Neural crest cell (in vitro differentiated cells): ENCODE measurements at places on chromosomes 6 and 20.

- DNase-seq: no peak
Observed at GRCh38 chr6:101208152-101208551, 185.4 kb upstream of the GRIK2 start.

GRCh38 chr20:64063389-64064144 lies 569 bp downstream of the TCEA2 start:
- DNase-seq: no peak

DNA sequence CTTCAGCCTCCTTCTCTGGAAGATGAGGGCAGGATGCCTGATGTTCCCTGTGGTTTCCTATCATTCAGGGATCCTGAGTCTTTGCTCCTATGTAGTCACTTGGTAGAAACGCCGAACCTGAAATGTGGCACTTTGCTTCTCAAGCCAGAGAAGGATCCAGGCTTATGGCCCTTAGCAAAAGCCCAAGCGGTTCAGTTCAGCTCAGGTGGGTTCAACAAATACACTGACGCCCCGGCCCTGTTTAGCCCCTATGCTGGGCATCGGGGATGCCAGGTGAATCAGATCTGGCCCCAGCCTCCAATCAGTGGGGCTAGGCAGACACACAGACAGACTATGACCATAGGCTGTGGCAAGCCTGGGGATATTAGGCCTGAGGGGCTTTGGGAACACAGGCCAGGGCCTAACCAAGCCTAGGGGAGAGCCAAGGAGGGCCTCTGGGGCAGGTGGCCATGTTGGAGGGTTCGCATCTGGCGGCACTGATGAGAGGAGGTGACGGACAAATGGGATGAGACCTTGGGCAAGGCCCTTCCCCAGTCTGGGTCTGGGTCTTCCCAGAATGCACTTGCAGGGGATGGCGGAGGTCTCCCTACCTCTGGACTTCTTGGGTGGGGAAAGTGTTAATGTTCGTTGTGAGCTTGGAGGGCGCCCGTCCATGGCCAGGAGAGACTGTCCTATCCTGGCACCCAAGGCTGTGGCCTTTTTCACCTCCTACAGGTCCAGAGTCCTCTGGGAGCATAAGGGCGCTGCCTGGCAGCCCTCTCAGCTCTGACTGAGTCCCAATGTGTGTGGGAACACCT lies 17.6 kb upstream of the SRC start:
- no peak for DNase-seq

DNA sequence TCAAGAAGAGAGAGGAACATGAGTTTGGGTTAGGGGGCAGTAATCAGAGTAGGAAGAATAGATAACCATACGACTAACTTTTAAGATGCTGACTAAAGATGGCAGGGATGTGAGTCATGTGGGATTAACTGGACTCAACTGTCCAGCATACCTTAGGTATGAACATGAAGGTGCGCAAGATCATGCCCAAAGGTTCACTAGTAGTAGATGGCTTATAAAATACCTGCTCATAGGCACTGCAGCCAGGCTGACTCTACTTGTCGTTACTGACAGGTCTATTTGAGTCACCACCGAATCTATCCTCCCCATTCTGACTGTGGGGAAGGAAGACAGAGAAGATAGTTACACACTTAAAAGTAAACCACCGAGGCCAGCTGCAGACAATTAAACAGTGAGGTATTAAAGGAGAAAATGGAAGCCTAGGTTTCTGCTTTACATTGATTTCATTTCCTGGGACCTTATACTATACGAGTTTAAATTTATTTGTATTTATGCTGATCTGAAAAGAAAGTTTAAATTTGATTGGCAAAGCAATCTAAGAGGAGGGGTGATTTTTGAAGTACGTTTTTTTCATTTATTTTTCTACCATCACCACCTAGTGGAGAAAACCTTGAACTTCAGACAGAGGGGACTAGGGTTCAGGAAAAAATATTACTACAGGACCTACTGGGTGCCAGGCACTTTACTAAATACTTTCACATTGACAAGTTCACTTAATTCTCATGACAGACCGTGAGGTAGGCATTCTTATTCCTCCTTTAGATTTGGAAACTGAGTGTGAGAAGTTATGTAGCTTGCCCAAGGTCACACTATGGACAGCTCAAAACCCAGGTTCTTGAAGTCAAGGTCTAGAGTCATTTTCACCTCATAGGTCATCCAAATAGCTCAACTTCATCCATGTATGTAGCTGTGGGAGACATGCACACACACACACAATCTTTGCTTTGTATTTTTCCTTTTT lies 4.0 kb upstream of the WRNIP1 start:
- DNase-seq: no peak

- no peak for DNase-seq
Observed at GRCh38 chr20:17673084-17673483, 9.0 kb downstream of the RRBP1 start.

- no peak for DNase-seq
Observed at GRCh38 chr6:133568970-133569889, 319.7 kb upstream of the TCF21 start.

DNA sequence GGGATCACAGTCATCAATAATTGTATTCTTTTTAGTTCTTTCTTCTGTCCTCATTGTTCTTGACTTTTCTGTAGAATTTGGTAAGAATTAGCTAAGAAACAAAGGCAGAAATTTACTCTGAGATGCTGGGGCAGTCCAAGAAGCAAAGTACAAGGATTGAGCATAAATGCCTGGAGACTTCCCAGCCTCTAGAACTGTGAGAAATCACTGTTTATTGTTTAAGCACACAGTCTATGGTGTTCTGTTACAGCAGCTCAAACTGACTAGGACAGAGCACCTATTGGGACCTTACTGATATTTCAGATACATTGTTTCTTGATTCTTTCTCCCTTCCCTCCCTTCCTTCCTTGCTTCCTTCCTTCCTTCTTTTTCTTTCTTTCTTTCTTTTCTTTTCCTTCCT lies 192.7 kb upstream of the SLC35B3 start:
- DNase-seq: no peak

- DNase-seq: no peak
Observed at GRCh38 chr20:21796059-21796458, 90.6 kb downstream of the PAX1 start.

- DNase-seq: peak; percentile 45
Observed at GRCh38 chr6:22784601-22785410, 215.4 kb downstream of the HDGFL1 start.

- DNase-seq: no peak
Observed at GRCh38 chr6:938271-938905, 245.4 kb upstream of the EXOC2 start.

- DNase-seq: peak; percentile 65
Observed at GRCh38 chr6:42452171-42453030, 675 bp upstream of the TRERF1 start.

GRCh38 chr20:23115822-23116221 lies 29.7 kb upstream of the CD93 start:
- no peak for DNase-seq

- no peak for DNase-seq
Observed at GRCh38 chr6:159890792-159891191, at the start of gene MAS1. Gene MAS1 (plus strand): TSS chr6:159890988. CDS start chr6:159906956, 15,968 bp downstream.

DNA sequence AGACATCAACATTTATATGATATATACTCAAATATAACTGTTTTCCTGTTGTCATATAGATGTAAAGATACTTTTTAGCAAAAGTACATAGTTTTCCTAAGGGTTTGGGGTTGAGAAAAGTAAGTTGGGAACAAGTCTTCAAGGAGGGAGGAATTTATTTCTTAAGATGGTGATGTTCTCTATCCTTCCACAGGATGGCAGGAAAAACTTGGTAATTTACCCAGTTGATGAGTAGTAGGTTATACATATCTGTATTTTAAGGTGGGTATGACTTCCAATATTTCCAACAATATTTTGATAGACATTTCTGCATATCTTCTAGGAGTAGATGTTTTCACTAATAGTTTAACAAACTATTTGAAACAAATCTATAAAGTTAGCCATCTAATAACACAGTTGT lies 254.4 kb downstream of the RIMS1 start:
- DNase-seq: no peak

- DNase-seq: no peak
Observed at GRCh38 chr20:4183361-4183760, 168.0 kb upstream of the RNF24 start.

DNA sequence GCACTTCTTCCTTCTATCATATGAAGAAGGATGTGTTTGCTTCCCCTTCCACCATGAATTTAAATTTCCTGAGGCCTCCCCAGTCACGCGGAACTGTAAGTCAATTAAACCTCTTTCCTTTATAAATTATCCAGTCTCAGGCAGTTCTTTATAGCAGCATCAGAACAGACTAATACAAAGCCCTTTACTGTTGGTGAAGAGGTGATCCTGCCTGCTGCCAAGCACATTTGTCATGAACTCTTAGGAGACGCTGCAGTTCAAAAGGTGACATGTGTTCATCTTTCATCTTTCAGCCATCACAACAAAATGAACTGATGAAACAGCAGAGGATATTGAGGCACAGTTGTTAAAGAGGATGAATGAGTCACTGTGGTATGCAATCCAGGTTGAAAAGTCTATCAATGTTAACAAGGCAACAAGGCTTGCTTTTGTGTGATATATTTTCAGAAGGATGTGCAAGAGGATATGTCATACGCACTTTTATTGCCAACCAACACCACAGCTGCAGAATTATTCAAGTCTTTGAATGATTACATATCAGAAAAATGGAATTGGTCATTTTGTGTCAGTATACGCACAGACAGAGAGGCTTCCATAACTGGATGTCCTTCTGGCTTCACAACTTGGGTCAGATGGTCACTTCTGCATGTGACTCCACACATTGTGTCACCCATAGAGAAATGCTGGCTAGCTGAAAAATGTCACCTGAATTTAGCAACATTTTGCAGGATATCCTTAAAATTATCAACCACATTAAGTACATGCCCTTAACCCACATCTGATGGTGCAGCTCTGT lies 52.4 kb upstream of the PLN start:
- DNase-seq: no peak

- no peak for DNase-seq
Observed at GRCh38 chr6:41471064-41471895, 74.9 kb upstream of the FOXP4 start.

DNA sequence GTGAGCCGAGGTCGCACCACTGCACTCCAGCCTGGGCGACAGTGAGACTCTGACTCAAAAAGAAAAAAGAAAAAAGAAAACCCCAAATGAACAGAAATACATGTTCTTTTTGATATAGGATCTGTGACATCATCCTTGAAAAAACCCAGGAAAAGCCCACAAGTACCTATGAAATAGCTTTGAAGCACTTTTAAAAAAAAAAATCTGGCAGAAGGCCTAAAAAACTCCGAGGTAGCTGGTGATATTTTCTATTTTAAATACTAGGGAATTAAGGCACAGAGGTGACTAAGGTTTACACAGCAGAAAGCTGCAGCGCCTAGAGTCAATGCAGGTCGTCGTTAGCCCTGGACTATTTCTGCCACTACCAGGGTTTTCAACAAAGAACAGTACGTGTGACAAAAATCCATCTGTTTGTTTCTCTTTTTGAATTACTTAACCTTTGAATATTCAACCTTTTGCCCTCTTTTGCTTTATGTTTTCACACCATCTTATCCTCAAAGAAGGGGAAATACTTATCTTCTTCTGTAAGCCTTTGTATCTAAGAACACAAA lies 39.4 kb upstream of the EEF1A1 start:
- no peak for DNase-seq

DNA sequence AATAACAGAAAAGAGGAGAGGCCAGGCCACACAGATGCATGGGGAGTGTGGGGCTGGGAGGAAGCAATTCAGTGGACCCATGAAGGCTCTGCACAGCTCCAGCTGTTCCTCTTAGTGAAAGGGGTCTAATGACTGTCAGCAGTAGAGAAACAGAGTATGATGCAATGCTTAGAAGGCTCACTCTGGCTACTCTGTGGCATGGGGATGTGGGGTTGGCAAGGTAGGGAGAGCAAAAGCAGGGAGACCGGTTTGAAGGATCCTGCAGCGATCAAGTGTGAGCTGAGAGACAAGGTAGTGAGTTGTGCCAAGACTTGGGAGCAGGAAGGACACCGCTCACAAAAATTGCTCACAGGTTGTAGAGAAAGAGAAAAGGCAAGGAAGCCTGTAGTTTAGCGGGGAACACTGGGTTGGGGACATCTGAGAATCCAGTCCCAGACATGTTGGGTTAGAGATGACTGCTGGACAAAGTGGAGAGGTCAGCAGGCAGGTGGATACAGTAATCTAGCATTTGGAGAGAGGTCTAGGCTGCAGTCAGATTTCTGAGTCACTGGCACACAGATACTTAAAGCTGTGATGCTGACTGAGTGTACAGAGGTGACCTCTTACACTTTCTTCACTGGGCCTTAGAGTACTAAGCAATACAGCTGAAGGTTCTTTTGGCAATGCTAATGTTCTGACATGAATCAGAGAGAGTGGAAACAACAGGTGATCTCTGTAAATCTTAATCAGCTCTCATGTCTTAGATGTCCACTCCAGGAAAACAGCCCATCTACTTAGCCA lies 27.1 kb downstream of the NAPB start:
- DNase-seq: no peak

- no peak for DNase-seq
Observed at GRCh38 chr6:156269751-156270369, 507.3 kb upstream of the ARID1B start.

GRCh38 chr6:41027241-41027640 lies 11.8 kb downstream of the UNC5CL start:
- no peak for DNase-seq

DNA sequence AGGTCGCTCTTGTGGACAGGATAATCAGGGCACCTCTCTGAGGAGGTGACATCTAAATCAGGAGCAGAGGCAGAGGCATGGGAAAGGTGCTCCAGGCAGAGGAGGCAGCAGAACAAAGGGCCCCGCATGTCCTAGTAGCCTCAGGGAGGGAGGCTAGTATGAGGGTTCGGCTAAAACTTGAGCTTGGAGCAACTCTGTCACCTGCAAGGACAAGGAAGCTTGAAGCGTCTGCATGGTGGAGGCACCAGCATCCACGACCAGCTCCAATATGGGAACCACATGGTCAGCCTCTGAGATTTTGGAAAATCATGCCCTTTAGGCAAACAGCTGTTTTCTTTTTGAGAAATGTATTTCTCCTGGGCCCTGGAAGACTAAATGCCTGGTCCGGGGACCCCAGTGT lies 13.0 kb upstream of the MPC1 start:
- DNase-seq: no peak

DNA sequence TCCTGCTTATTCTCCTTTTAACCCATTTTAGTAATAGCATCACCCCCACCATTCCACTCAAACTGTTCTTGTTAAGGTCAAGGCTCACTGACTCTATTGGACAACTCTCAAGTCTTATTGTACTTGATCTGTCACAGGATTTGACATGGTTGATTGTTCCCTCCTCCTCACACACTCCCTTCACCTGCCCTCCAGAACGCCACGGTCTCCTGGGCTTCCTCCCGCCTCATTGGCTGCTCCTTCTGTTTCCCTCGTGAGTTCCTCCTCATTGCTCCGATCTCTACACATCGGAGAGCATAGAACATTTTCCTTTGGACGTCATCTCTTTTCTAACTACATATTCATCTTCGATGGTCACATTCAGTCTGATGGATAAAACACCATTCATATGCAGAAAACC lies 55.1 kb downstream of the STMND1 start:
- no peak for DNase-seq

- DNase-seq: no peak
Observed at GRCh38 chr6:19070520-19070919, 683.4 kb downstream of the RNF144B start.

- DNase-seq: no peak
Observed at GRCh38 chr6:2245877-2246863, 765 bp upstream of the GMDS start.

- DNase-seq: no peak
Observed at GRCh38 chr20:4491643-4492042, 230.1 kb upstream of the PRND start.

GRCh38 chr6:91358986-91359385 lies 772.1 kb upstream of the MAP3K7 start:
- no peak for DNase-seq
